H54 (cell line): ENCODE measurements at places on chromosomes 16 and 17.

DNA sequence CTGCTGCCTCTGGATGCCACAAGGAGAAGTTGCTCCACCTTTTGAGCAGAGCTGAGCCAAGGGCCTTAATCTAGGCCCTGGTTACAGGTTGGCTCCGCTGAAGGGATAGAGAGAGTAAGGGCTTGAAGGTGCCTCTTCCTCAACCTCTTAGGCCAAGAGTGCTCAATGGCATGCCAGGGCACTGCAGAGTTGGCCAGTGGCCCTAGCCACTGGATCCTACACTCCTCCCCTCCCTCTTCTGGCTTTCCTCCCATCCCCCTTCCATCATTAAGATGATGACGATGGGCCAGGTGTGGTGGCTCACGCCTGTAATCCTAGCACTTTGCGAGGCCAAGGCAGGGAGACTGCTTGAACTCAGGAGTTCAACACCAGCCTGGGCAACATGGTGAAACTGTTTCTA is 50.5 kb downstream of the MYO18A start:
- DNase-seq, result no peak

- DNase-seq, result no peak
These were observed 2.4 kb downstream of the SLC16A13 start for GRCh38 chr17:7038025-7038862.

- no peak for DNase-seq
These were observed 156.8 kb upstream of the CHMP6 start for GRCh38 chr17:80834893-80835275.

GRCh38 chr16:53457670-53458069 is 23.4 kb downstream of the RBL2 start:
- no peak for DNase-seq

GRCh38 chr16:69286941-69287713 is 24.0 kb upstream of the VPS4A start:
- DNase-seq, result no peak

DNA sequence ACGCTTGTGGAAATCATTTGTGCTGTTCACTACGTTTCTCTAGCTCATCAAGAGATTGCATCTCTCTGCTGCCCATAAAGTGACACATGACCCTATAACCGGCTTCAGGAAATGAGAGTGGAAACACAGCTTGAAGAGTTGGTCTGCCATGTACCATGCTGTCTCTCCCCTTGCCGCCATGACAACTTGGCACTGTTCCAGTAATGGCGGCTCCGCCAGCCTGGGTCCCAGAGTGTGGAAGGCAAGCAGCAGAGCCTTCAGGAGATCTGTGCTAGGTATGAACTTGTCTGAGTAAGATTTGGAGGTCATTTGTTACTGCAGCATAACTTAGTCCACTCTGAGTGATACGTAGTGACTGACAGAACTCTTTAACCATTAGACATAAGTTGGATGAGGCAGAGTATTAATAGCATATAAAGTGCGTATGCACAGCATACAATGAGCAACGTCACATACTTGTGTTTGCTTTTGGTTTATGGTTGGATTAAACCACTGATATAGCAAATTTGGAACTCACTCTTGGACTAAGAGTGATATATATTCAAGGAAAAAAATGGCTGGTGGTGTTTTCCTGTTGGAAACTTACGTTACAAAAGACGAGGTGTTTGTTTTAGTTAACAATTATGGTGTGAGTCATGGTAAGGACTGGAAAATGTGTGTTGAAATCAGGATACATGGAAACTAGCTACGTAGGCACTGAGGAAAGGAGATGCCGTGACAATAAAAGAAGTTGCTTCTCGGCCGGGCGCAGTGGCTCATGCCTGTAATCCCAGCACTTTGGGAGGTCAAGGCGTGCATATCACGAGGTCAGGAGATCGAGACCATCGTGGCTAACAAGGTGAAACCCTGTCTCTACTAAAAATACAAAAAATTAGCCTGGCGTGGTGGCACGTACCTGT is 24.4 kb upstream of the PMP22 start:
- no peak for DNase-seq

GRCh38 chr17:31842195-31843069 is 16.6 kb downstream of the COPRS start:
- peak; percentile 53 for DNase-seq

GRCh38 chr16:85302018-85302847 is 190.0 kb upstream of the CIBAR2 start:
- DNase-seq, result peak; percentile 48

GRCh38 chr17:41322094-41322902 is 6.8 kb upstream of the KRTAP17-1 start:
- peak; percentile 32 for DNase-seq

- no peak for DNase-seq
These were observed 8.9 kb upstream of the THUMPD1 start for GRCh38 chr16:20750558-20750957.

DNA sequence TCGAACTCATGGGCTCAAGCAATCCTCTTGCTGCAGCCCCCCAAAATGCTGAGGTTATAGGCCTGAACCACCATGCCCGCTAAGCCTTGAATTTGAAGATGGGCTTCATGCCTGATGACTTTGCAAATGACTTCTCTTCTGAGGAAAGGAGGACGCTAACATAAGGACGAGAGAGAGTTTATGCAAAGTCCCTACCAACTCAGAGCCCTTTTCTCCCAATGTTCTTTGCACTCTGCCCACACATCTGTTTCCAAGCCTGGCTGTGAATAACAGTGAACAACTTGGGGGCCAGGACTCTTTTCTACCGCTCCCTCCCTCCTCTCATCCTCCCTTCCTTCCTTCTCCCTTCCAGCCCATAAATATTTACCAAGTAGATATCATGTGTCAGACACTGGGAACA is 8.5 kb upstream of the NPIPB2 start:
- DNase-seq, result no peak

GRCh38 chr16:71672125-71672524 is 46.1 kb downstream of the MARVELD3 start:
- DNase-seq, result no peak

GRCh38 chr16:17557949-17558348 is 87.2 kb upstream of the XYLT1 start:
- no peak for DNase-seq

- no peak for DNase-seq
These were observed 6.4 kb downstream of the TBX4 start for GRCh38 chr17:61458421-61459141.

GRCh38 chr17:78133971-78134898 is 3.7 kb downstream of the TMC8 start:
- DNase-seq, result peak; percentile 69

- DNase-seq, result no peak
These were observed 5.4 kb upstream of the SLC5A2 start for GRCh38 chr16:31477220-31478216.

GRCh38 chr16:86614699-86615098 is 36.4 kb downstream of the FOXL1 start:
- DNase-seq, result no peak

- DNase-seq, result no peak
These were observed 41.1 kb downstream of the TMEM132E start for GRCh38 chr17:34620458-34620857.

- DNase-seq, result no peak
These were observed 38.9 kb upstream of the HELZ start for GRCh38 chr17:67283731-67284516.

GRCh38 chr17:47240806-47241205 is 12.8 kb upstream of the ITGB3 start:
- no peak for DNase-seq

DNA sequence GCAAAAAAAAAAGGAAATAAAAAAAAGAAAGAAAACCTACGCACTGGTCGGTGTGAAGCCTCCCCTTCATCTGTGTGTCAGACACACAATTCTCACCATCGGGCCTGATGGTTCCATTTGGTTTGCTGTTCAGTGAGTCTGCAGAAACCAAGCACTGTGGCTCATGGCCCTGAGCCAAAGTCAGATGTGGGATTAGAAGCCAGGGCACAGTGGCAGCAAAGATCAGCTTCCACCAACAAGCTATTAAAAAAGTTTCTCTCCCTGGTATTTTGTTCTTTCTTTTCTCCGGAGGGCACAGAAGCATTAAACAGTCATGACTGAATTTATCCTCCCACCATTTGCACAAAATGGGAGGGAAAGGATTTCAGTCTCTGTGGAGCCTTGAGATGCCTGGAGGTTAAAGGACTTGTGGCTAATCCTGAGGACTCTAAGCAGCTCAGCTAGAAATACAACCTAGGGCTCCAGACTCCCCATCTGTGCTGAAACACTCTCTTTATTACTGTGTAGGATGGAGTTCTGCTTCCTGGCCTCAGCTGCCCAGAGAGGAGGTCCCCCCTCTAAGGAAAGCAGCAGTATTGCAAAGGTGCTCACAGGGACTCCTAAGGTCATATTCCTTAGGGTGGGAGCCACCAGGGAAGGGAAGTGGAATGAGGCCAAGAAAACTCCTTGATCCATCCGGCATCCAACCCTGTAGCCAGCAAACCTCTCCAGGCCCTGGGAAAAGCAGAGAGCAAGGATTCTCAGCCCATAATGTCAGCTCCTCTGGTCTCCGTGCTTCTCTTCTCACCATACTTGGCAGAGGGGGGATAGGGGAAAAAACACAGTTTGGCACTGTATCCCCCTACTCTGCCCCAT is 28.2 kb downstream of the SLC39A11 start:
- DNase-seq, result no peak

DNA sequence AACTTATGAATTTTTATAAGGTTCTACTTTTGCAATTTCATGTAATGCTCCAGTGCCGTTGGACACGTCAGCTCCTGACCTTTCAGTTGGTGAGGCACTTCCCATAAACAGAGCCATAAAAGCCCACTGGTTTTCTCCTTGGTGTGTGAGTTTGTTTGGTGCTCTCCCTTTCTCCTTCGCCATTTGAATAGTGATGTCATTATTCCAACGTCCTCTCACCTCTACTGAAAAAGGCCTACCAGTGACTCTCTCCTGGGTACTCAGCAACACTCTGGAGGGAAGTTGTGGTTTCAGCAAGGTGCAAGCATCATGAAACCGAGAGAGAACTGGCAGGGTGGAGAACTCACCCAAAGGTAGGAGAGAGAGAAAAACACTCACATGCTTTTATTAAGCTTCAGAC is 29.6 kb upstream of the HNF1B start:
- DNase-seq, result no peak

- DNase-seq, result no peak
These were observed 8.9 kb downstream of the ZNF213 start for GRCh38 chr16:3143598-3144320.
